Ascending aorta (tissue), 2 donors: ENCODE measurements at places on chromosomes 16 and 17. TPM values are rescaled to one million over a fixed set of nuclear protein-coding genes. Genes with fewer than 3 reads are reported as not detected.

CSH2 gene
- total RNA-seq, result not detected

HOXB2 gene
- 55.3 TPM for total RNA-seq

OR1F1 gene
- not detected for total RNA-seq

CDRT15 gene
- total RNA-seq, result not detected

SOX8 gene
- total RNA-seq, result 18.9 TPM

OR3A2 gene
- not detected for total RNA-seq

ACAP1 gene
- total RNA-seq, result 12.0 TPM

ZNF23 gene
- total RNA-seq, result 0.43 TPM

PIRT gene
- total RNA-seq, result not detected

ALDOC gene
- total RNA-seq, result 24.8 TPM

TEKT3 gene
- not detected for total RNA-seq

DHRS11 gene
- total RNA-seq, result 11.8 TPM

CA5A gene
- not detected for total RNA-seq

KIF19 gene
- 11.7 TPM for total RNA-seq

TBC1D3C gene
- total RNA-seq, result not detected

MRC2 gene
- 147 TPM for total RNA-seq

CHP2 gene
- not detected for total RNA-seq

OR2C1 gene
- not detected for total RNA-seq

ULK2 gene
- total RNA-seq, result 7.1 TPM

P2RX5 gene
- not detected for total RNA-seq

TMEM238L gene
- not detected for total RNA-seq

TP53TG3C gene
- not detected for total RNA-seq

DNASE1L2 gene
- total RNA-seq, result not detected

TBC1D3E gene
- not detected for total RNA-seq

UTS2R gene
- not detected for total RNA-seq

CCL23 gene
- 29.7 TPM for total RNA-seq

CCL11 gene
- not detected for total RNA-seq

NHLRC4 gene
- total RNA-seq, result not detected

SYNGR3 gene
- total RNA-seq, result 0.32 TPM

EMC8 gene
- total RNA-seq, result 11.9 TPM

KRTAP3-1 gene
- total RNA-seq, result not detected

HEATR9 gene
- not detected for total RNA-seq

SDR42E2 gene
- total RNA-seq, result not detected

NUDT7 gene
- not detected for total RNA-seq

BCO1 gene
- not detected for total RNA-seq

HOXB6 gene
- total RNA-seq, result 5.1 TPM

CTRL gene
- 0.43 TPM for total RNA-seq

CRISPLD2 gene
- total RNA-seq, result 204 TPM

KRT25 gene
- not detected for total RNA-seq

TBC1D3H gene
- not detected for total RNA-seq

TLCD1 gene
- not detected for total RNA-seq

GAS2L2 gene
- not detected for total RNA-seq
